ENCODE measurements at places on chromosomes 16 and 17. TPM values are rescaled to one million over a fixed set of nuclear protein-coding genes. Genes with fewer than 3 reads are reported as not detected.

- no peaks in the 10 kb centered on the region for H3K27me3 ChIP-seq
- no peak for DNase-seq
- H3K4me3 ChIP-seq = no peak overlapping the region
- peaks cover 10% of the 10 kb centered on the region for H3K36me3 ChIP-seq
Observed at GRCh38 chr16:66471716-66472393, 44.8 kb downstream of the BEAN1 start.

GRCh38 chr17:35345926-35346771, 27.3 kb downstream of the SLFN11 start:
- DNase-seq = no peak
- peaks cover 56% of the 10 kb centered on the region for H3K27me3 ChIP-seq
- no peak overlapping the region for H3K27ac ChIP-seq
- H3K4me1 ChIP-seq = peaks cover 18% of the 10 kb centered on the region

GRCh38 chr17:61593426-61593825, 2.4 kb upstream of the NACA2 start:
- no peaks in the 10 kb centered on the region for H3K36me3 ChIP-seq
- H3K27me3 ChIP-seq = no peaks in the 10 kb centered on the region
- H3K4me3 ChIP-seq = no peak overlapping the region

GRCh38 chr17:55152236-55152635, 112.5 kb upstream of the HLF start:
- no peaks in the 10 kb centered on the region for H3K36me3 ChIP-seq
- no peaks in the 10 kb centered on the region for H3K27me3 ChIP-seq
- H3K4me1 ChIP-seq = no peaks in the 10 kb centered on the region
- no peak for DNase-seq

Gene ACSF2
- 10.1 TPM for total RNA-seq

Gene GAS2L2
- total RNA-seq = 0.69 TPM
